Activated T-cell treated with anti-CD3 and anti-CD28 coated beads for 1 hour (primary cell): ENCODE measurements at places on chromosomes 6 and 20.
A peak's percentile ranks its signal among the peaks of the same experiment; 100 is the strongest.

GRCh38 chr6:68640491-68640835 is 5.4 kb downstream of the ADGRB3 start:
- DNase-seq: no peak

DNA sequence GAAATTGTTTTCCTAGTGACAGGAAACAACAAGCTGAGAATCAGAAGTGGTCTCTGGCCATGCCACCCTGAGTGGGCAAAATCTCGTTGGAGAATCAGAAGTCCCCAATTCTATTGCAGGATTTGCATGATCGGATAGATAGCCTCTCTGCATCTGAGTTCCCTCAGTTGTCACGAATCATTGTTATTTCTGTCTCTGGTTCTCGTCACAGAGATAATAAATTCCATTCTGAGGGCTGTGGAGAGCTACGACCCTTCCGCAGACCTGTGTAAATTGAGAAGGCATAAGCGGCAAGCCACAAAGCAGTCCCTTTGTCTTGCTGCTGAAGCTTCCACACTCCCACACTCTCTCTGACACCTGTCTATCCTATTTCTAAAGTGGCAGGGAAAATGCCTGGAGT is 102.4 kb upstream of the CNR1 start:
- no peak for DNase-seq

DNA sequence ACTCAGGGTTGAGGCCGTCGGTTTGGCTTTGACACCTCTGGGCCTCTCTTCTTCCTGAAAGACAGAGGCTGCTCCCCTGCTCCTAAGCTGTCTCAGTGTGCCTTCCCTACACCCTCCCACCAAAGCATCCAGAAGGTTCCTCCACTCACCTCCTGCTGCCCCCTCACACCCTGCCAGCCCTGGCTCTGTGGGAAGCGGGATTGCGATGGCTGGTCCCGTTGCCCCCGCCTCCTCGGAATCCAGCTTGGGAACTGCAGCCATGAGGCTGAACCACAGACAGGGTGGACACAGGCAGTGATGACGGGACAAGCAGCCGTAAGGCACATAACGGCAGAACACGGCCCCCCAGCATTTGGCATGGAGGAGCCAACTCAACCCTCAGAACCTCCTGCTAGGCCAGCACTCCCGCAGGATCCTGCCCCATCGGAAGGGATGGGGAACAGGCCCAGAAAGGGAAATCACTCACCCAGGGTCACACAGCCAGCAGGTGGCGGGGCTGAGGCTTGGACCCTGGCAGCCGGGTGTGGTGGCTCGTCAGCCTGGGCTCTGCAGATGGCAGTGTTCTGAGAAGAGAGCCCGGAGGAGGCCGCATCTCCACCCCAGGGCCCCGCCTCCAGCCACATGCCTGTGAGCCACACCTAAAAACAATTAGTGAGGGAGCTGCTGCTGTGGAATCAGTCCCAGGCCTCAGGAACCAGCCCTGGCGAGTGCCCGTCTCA is 139.6 kb downstream of the PHACTR3 start:
- no peak for DNase-seq

DNA sequence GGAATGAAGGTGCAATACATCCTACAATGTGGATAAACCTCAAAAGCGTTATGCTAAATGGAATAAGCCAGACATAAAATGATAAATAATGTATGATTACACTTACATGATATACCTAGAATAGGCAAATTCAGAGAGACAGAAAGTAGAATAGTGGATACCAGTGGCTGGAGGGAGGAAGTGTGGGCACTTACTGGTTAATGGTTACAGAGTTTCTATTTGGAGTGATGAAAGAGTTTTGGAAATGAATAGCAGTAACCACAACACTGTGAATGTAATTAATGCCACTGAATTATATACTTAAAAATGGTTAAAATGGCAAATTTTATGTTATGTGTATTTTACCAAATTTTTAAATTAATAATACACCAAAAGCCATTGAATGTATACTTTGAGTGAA is 71.4 kb upstream of the CST7 start:
- DNase-seq: no peak

DNA sequence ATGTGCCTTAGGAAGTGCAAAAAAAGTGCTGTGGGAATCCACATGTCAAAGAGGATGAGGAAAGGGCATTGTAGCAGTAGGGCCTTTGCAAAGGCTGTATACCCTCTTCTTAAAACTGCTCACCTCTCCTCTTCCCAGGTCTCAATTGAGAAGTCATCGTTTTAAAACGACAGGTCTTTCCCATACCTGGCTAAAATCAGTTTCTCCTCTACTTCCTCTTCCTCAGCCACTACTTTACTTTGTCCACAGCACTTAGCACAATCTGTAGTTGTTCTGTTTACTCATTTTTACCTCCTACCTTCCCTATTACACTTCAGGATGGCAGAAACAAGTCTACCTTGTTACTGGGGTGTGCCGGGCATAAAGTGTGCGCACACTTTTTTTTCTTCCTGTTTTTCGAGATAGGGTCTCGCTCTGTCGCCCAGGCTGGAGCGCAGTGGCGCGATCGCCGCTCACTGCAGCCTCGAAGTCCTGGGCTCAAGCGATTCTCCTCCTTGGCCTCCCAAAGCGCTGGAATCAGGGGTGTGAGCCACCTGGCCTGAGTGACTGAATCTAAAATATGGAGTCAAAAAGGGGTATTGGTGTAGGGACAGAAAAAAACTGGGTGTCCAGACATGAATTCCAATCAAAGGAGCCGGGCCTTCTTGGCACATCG is 9.8 kb upstream of the ELOVL5 start:
- no peak for DNase-seq

DNA sequence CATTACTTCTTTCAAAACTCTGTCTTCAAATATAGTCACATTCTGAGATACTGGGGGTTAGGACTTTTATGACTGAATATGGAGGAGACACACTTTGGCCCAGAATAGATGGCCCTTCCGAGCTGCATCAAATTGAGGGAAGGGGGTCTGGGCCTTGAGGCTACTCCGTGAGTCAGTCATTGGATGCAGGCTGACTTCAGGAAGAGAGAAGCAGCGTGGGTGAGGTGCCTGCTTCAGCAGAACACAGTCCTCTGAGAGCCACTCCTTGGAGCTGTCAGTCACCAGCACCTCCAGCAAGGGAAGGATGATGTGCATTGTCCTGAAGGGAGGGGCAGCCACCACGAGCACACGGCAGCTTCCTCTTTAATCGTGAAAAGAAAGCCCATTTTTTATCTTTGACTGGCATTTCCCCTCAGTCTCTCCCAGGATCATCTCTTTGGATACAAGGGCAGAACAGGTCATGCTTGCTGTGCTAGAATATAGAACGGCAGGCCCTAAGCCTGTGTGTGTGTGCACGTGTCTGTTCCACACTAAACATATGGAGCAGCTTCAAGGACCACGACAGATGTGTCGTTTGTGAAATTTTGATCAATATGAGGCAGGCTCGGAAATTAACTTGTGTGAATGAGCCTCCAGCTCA is 721.6 kb downstream of the KIF16B start:
- no peak for DNase-seq

- DNase-seq: no peak
Observed at GRCh38 chr20:44810061-44810390, 320 bp downstream of the RIMS4 start.

- peak; percentile 51 for DNase-seq
Observed at GRCh38 chr6:135183002-135183531, 2.0 kb downstream of the MYB start.

- no peak for DNase-seq
Observed at GRCh38 chr20:62198496-62198895, 15.7 kb downstream of the MTG2 start.

DNA sequence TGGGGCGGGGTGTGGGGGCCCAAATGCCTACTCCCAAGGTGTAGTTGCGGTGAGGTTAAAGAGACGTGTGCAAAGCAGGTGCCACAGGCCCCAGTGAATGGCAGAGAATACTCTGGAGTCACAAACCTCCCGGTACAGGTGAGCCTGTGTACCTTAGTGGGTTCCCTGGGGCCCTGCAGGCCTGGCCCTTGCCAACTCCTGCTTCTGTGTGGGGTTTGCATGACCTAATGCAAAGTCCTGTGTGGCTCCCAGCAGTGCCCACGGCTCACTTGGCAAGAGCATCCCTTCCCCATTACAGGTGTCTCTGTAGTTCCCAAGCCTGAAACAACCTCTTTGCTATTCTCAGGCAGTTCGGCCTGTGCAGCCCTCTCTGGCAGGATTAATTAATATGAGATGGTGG is 17.5 kb downstream of the SPDEF start:
- DNase-seq: no peak

DNA sequence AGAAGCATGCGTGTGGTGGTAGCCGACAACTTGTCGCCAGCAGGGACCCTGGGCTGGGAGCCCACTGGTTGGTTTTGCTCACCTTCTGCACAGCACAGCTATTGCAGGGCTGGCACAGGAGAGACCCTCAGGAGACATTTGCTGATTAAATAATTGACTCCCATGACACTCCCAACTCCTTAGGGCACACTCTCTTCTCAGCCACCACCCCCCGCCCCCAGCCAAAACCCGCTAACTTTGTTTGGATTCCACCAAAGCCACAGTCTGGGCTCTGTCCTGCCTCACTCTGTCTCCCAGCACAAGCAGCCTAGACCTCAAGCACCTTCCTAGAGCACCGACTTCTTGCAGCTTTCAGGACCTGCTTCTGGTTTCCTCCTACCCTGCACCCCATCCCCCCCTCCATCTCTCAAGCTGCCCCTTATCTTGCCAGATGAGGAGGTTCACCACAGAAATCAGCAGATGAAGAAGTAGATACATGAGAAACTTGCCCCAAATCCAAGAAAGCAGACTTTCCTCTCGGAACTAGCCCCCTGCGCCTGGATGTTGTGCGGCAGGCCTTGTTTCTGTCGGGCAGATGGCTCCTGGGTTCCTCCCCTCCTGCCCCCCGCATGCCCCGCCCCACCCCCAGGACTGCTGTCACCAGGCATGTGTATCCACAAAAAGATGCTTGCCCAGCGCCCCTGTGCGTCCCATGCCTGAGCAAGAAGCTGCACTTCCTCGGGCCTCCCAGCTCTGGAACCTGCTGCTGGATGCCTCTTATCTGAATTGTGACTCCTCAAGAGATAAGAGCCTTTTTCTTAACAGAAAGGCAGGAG is 35.0 kb upstream of the CD93 start:
- no peak for DNase-seq

GRCh38 chr20:46648903-46649649 is 2.2 kb downstream of the SLC13A3 start:
- no peak for DNase-seq

GRCh38 chr20:57940868-57941522 is 231.2 kb upstream of the PMEPA1 start:
- no peak for DNase-seq

DNA sequence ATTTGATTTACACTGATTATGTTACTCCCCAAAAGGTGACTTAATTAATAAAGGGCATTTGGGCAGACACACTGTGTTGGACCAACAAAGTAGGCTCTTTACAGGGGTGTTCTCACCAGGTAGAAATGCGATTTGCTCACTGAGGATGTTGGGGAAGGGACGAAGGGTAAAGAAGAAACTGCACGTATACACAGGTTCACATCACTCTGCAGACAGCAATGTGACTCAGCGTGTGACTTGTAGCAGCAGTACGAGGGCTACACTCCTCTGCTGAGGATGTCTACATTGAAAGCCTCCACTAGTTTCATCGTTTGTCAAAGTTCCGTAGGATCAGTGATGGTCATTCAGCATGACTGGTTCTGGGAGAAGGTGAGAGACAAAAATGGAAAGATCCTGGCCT is 52.7 kb upstream of the TMEM181 start:
- DNase-seq: no peak

DNA sequence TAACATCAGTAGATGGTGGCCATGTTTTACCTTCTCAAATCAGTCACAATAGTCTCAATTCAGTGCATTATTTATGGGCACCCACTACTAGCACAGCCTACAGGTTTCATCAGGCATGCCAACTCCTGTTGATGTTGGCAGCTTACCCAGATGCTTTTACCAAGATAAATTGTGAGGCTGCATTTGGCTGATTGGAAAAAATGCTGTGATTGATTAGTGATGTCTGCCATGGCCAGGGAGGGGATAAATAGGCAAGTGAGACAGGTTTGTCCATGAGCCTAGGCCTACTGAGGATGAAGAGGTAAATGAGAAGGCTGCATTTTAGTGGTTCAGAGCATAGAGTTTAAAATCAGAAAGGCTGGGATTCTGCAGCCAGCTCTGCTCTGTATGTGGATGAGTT is 227.1 kb downstream of the NFATC2 start:
- no peak for DNase-seq
